Stimulated activated CD4-positive, alpha-beta T cell treated with anti-CD3 and anti-CD28 coated beads, Interleukin-1b, Interleukin-23, amount 100 ng/mL, for 48 hours (primary cell): ENCODE measurements at places on chromosomes 6 and 20.

- peak; percentile 78 for DNase-seq
Measured at GRCh38 chr6:129671442-129672340, 38.3 kb downstream of the ARHGAP18 start.

DNA sequence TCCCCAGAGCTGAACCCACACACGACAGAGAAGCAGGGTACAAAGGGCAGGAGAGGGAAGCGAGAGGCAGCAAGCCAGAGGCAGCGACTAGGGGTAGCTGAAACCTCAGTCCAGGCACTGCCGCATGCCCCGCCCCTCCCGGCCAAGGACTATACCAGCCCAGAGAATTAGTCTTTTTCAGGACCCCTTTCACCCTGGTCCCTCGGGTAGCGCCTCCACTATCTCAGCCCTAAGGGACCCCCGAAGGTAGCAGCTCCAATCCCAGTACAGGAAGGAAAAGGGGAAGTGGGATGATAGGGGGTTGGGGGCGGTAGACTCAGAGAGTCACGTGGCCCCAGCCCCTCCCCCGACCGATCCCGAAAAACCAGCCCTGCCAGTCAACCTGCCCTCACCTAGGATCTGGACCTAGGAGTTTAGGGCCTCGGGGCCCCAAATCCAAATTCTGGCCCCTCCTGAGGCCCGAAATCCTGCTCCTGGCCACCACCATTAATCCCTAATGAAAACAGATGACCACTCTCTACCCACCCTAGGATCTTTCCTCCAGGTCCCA is 1.3 kb downstream of the RGL2 start:
- DNase-seq = no peak

DNA sequence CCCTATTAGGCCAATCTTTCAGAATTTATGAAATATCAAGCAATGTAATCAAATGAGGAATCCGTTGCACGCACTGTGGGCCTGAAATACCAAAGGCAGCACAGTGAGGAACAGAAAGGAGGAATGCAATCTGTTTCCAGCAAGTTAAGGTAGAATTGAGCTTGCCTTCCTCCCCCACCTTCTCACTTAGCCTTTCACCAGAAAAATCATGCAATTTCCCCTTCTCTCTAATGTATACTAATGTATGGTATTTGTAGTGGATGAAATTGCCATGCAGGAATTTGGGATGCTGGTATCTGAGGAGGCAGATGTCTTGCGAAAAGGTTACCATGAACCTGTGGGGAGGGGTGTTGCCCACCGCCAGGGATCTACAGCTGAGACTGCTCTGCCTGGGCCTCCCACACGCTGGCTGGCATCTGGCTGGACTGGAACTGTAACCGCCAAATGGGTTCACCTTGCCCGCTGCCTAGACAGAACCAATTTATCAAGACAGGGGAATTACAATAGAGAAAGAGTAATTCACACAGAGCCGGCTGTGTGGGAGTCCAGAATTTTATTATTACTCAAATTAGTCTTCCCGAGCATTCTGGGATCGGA is 222.4 kb upstream of the MYLIP start:
- DNase-seq = no peak

GRCh38 chr6:91816335-91816734 is 1229.5 kb upstream of the MAP3K7 start:
- no peak for DNase-seq

DNA sequence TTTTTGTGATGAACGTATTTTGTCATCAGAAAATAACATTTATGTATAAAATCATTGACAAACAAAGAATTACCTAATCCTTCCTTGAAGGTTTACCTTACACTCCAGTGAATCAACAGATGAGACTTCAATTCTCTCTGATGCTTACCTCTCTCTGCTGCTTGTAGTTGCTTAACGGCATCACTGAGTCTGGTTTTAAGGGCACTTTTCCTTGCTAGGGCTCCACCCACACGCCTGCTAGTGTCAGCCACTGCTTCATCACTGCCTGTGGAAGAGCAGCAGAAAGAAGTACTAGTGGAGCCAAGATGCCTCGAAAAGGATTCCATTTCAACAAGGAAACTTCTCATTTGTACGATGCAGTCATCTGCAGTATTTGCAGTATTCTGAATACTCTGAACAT is 63.0 kb downstream of the FAM229B start:
- no peak for DNase-seq

- no peak for DNase-seq
Measured at GRCh38 chr6:109892451-109893435, 85.4 kb upstream of the GPR6 start.

GRCh38 chr6:66771626-66772025 is 1064.6 kb upstream of the EYS start:
- DNase-seq = no peak

- no peak for DNase-seq
Measured at GRCh38 chr6:91267246-91267645, 680.4 kb upstream of the MAP3K7 start.

DNA sequence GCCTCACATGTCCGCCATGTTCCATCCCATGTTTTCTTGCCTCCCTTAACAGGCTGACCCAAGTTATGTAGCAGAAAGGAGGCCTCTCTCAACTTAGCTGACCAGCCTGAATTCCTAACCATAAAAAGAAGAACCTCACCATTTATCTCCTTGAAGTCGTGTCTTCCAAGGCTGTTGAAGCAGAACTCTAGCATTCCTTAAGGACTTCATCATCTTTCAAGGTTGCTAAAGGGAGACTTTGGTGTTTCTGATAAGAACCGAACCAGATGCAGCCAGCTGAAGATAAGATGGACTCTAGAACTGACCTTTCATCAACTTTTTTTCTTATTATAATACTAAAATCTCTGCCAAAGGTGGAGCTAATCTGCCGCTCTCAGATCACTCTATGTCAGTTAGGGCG is 571.7 kb upstream of the SLC35B3 start:
- no peak for DNase-seq

DNA sequence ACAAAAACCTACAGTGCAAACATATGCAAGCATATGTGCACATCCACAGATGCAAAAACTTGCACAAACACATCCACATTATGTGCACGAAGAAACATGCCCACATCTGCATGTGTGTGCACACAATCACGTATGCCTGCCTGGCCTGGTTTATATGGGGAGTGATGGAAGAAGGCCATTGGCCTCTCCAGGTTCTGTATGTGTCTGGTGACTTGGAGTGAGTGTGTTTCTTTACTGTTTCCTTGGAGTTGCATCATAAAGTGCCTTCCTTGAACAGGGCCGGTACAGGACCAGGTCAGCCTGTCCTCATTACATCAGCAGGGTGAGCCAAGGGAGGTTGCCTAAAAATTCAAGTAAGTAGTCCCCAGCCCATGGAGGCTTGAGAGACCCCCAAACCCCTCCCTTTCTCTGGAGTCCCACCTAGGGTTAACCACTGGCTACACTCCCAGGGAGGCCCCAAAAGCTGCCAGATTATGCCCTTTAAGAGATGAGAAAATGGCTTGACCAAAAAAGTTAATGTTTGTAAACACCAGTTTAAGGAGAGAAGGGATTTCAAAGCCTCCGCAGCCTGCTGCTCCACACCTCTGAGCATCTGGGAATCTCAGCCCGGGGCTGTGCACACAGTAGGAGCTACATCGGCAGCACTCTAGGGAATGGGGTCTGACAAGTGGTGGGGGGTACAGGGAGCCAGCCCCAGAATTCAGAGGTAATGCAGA is 140.8 kb downstream of the VEGFA start:
- no peak for DNase-seq

DNA sequence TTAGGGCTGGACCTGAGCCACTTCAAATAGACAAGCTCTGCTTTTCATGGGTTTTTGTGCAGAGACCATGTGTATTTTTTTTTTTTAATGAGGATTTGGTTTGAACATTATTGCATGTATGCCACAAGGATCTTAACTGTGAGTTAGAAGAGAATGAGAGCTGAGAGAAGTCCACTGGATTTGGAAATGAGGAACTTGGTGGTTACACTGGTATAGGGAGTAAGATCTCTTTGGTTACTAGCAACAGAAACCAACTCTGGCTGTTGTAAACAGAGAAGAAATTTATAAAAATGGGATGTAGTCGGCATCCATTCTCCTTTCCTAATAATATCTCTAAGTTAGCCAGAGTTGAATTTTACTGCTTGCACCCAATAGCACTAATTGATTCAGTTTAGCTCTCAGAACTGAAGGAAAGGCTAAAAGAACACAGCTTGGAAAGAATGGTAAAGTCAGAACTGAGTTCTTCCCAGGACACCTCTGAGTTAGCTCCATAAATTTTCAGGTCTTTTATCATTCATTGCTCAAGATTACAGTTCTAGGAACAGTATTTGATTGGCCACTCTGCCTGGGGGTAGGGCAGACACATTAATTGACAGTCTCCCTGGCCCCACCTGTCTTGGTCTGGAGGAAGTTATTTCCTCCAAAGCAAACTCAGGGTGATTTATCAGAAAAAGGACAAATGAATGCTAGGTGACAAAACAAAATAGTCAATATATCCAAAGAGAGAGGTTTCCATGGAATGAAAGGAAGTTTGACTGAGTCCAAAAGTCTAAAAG is 3.9 kb upstream of the WFDC2 start:
- DNase-seq = no peak
